ENCODE measurements at places on chromosomes 7 and 10. TPM values are rescaled to one million over a fixed set of nuclear protein-coding genes. Genes with fewer than 3 reads are reported as not detected.

The FAM25C gene
- total RNA-seq, result not detected

DNA sequence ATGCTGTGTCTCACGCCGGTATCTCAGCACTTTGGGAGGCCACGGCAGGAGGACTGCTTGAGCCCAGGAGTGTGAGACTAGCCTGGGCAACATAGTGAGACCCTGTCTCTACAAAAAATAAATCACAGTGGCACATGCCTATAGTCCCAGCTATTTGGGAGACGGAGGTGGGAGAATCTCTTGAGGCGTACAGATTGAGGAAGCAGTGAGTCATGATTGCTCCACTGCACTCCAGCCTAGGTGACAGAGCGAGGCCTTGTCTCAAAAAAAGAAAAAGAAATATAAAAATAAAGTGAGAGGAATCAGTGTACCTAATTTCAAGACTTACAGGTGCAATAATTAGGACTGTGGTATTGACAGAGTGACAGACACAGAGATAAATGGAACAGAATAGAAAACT lies 23.9 kb downstream of the SLC25A40 start:
- no peaks in the 10 kb centered on the region for H3K36me3 ChIP-seq
- H3K27me3 ChIP-seq, result no peaks in the 10 kb centered on the region
- DNase-seq, result no peak
- H3K4me1 ChIP-seq, result peaks cover 6% of the 10 kb centered on the region

GRCh38 chr10:92857904-92858514 lies 9.7 kb downstream of the EXOC6 start:
- H3K27me3 ChIP-seq, result no peaks in the 10 kb centered on the region
- no peaks in the 10 kb centered on the region for H3K4me1 ChIP-seq
- no peak for DNase-seq
- H3K4me3 ChIP-seq, result no peak overlapping the region

- no peaks in the 10 kb centered on the region for H3K27me3 ChIP-seq
- H3K27ac ChIP-seq, result no peak overlapping the region
- H3K36me3 ChIP-seq, result no peaks in the 10 kb centered on the region
- DNase-seq, result peak; percentile 55
- peaks cover 4% of the 10 kb centered on the region for H3K4me1 ChIP-seq
Observed at GRCh38 chr10:82934429-82934828, 1059.4 kb downstream of the NRG3 start.

- no peaks in the 10 kb centered on the region for H3K36me3 ChIP-seq
- H3K4me3 ChIP-seq, result no peak overlapping the region
- H3K27me3 ChIP-seq, result no peaks in the 10 kb centered on the region
- no peak for DNase-seq
Observed at GRCh38 chr7:123846217-123846891, 1.4 kb downstream of the HYAL4 start.

- no peaks in the 10 kb centered on the region for H3K36me3 ChIP-seq
- no peaks in the 10 kb centered on the region for H3K4me1 ChIP-seq
- H3K4me3 ChIP-seq, result no peak overlapping the region
Observed at GRCh38 chr10:87976101-87976743, 112.8 kb downstream of the PTEN start.

GRCh38 chr10:2660276-2660675 lies 407.1 kb upstream of the PFKP start:
- H3K4me3 ChIP-seq, result no peak overlapping the region
- H3K27me3 ChIP-seq, result no peaks in the 10 kb centered on the region
- no peaks in the 10 kb centered on the region for H3K4me1 ChIP-seq

DNA sequence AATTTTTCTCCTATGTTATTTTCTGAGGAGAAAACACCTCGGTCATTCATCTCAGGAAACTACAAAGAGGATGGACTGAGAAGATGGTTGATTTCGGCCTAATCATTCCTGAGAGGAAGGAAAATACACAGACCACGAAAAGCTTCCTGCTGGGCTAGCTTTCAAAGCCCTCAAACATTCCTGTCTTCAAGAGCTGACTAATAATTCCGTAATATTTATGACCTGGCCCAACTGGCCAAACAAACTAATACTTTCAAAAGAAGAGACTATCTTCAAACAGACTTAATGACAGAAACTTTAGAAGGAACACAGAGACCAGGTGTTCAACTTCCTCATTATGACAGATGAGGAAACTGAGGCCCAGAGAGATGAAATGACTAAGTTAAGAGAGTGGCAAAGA lies 215.1 kb upstream of the FRMD4A start:
- H3K4me3 ChIP-seq, result no peak overlapping the region
- peak overlapping the region; percentile 79 for H3K27ac ChIP-seq
- H3K27me3 ChIP-seq, result no peaks in the 10 kb centered on the region
- H3K4me1 ChIP-seq, result peaks cover 64% of the 10 kb centered on the region
- peak; percentile 72 for DNase-seq

The CCL24 gene
- total RNA-seq, result not detected

DNA sequence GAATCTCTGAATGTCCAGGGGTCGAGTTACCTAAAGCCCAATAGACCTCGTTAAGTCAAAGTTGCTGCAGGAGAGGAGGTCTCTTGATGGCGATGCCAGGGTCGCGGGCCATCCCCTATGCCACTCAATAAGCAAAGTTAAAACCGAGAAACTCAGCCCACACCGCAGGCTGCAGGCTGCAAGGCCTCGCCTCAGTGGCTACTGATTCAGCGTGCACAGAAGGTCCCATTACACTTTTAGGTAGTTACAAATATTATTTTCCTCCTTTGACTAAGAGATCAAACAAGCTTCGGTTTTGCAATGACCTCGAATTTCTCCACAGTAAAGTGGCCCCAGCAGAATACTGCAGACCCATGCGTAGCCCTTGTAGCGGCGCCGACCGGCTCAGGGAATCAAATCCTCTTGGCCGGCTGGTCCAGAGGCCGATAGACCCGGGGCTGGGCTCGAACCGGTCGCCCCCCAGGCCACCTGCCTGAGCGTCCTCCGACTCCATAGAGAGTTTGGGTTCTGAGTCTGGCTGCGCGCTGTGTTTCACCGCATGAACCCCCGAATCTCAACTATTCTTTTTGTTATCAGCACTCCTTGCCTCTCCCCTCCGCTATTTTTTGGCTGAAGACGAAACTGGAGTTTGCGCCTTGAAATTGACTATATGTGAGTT lies 2.3 kb downstream of the C1QL3 start:
- no peaks in the 10 kb centered on the region for H3K27me3 ChIP-seq
- no peak for DNase-seq
- no peaks in the 10 kb centered on the region for H3K36me3 ChIP-seq

The CTBP2 gene
- total RNA-seq, result 97.2 TPM

The IDI2 gene
- not detected for total RNA-seq

GRCh38 chr10:5963071-5963470 lies 14.3 kb downstream of the IL15RA start:
- no peaks in the 10 kb centered on the region for H3K27me3 ChIP-seq
- H3K27ac ChIP-seq, result no peak overlapping the region
- no peak overlapping the region for H3K4me3 ChIP-seq
- no peak for DNase-seq

DNA sequence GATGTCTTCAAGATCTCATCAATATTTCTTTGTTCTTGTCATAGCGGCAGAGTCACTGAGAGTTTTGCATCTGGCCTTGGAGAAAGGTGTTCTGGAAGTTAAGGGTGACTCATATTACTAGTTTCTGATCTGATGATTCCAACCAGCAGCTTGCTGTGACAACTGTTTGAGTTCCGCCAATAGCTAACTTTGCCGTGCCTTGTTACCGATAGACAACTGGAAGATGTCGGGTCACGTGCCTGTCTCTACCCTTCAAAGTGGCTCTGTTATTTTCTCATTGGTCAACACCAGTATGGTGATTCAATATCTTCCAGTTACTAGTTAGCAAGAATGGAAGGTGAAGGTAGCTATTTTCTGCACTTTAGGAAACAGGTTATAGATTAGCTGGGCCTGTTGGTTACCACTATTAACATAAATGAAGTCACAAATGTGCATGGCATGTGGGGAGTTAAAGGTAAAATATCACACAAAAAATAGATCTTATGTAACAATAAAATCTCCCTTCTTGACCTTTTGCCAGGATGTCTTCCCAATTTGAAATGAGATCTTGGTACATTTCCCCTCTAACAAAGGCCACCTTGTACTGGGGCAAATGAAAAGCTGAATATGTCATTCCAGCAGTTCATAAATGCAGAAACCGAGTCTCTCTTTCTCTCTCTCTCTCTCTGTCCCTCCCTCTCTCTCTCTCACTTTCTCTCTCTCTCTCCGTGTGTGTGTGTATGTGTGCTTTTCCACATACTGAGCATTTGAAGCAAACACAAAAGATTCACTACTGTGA lies 2.6 kb upstream of the MGAM2 start:
- H3K4me1 ChIP-seq, result peaks cover 26% of the 10 kb centered on the region
- no peak overlapping the region for H3K27ac ChIP-seq
- H3K36me3 ChIP-seq, result no peaks in the 10 kb centered on the region
- DNase-seq, result no peak
- no peaks in the 10 kb centered on the region for H3K27me3 ChIP-seq

All from Caco-2 (cell line).